Activated CD4-positive, alpha-beta T cell treated with anti-CD3 and anti-CD28 coated beads for 48 hours (primary cell): ENCODE measurements at places on chromosomes 13 and 19.
A peak's percentile ranks its signal among the peaks of the same experiment; 100 is the strongest.

DNA sequence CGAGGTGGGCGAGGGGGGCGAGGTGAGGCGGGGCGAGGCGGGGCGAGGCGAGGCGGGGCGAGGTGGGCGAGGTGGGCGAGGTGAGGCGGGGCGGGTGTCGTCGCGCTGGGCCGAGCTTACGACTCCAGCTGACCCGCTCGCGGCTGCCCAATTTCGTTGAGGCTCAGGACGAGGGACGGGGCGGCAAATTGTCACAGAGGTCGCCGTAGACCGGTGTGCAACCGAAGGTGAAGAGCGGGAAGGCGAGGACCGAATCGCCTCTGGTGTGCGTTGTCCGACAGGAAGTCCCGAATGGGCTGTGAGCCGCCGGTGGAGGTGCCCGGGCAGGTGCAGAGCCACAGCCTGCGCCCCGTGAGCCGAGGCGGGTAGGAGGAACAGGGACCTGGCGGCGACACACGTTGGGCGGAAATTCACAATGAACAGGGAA, at the start of gene LACC1:
Gene LACC1 (plus strand): TSS at position 150 of the 427 bp plus-strand sequence. CDS start 1,082 bp downstream, outside the sequence.
- DNase-seq, result peak; percentile 47

GRCh38 chr19:29873024-29873800, 61.4 kb downstream of the CCNE1 start:
- peak; percentile 77 for DNase-seq

GRCh38 chr13:106532111-106532929, 3.1 kb downstream of the EFNB2 start:
- DNase-seq, result no peak

DNA sequence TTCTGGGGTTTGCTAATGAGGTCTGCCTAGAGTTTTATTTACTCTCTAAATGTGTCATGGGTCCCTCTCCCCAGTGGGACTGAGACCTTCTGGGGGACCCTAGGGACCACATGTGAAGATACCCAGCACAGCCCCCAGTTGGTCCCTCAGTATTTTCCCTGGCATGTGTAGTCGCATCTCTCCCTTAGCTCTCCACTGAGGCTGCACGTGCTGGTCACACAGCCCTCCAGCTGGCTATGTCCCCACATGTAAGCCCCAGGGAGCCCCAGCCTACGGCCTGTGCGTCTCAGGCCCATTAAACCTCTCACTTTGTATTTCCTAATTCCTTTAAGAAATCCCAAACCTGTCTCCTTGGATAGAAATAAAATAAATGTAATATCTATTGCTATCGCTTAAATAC, 189.6 kb upstream of the TSHZ3 start:
- no peak for DNase-seq

DNA sequence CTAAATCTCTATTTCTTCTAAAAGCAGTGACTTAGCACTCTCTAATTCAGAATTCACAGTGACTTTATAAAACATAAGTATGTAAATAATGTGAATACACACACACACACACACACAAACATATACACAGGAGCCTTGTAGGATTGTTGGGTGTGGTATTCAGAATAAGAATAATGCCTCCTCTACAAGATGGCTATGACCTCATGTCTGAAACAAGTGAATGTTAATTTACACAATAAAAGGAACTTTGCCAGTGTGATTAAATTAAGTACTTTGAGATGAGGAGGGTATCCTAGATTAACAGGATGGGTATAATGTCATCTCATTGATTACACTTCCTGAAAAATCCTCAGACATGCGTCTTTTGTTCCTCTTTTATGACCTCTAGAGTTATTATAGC, 234.6 kb downstream of the SLITRK6 start:
- no peak for DNase-seq

DNA sequence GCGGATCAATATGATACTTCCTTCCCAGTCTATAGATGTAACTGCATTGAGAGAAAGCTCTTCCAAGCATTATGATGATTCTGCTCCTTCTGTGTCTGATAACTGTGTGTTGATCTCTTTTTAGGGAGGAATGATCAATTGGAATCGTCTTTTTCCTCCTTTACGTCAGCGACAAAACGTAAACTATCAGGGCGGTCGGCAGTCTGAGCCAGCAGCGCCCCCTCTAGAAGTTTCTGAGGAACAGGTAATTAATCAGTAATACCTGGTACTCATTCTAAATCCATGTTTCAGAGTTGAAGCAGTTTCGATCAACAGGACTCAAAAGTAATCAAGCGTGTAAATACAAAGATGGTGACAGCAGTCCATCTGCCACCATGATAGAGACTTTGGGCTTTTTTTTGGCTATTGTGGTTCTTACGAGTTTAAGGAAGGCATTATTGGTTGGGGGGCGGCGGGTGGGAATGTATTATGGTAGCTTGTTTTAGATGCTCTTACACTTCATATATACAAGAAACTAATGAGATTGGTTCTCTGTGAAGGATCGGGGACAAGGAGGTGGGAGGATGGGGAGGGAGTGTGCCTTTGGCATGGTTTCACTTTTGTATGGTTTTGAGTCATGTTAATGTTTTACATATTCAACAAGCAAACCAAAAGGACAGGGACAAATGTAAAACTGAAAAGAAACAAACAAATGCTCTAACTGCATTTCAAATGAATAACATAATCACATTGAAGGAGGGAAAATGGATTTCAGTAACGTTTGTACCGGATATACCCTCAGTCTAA, 60.7 kb upstream of the GPR183 start:
- no peak for DNase-seq

DNA sequence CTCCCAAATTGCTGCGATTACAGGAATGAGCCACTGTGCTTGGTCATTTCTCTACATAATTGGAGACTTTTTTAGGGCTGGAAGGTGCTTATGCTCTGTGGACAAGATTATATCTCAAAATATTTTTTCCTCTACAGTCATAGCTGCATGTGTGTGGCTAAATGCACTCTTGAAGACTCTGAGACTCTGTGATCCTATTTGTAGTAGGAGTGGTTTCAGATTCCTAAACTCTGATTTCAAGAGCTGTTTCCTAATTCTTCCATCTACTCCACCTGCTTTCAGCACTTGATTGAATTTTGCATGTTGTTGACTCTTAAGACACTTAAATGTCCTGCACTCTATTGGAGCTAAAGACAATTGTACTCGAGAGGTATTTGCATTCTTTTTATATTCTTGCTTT, 78.0 kb downstream of the KLF5 start:
- DNase-seq, result no peak

GRCh38 chr13:42148538-42148937, 100.1 kb downstream of the DGKH start:
- DNase-seq, result no peak

GRCh38 chr19:33819880-33820781, 23.5 kb downstream of the KCTD15 start:
- DNase-seq, result peak; percentile 76

- no peak for DNase-seq
Measured at GRCh38 chr13:84934911-84935310, 864.3 kb downstream of the SLITRK6 start.

DNA sequence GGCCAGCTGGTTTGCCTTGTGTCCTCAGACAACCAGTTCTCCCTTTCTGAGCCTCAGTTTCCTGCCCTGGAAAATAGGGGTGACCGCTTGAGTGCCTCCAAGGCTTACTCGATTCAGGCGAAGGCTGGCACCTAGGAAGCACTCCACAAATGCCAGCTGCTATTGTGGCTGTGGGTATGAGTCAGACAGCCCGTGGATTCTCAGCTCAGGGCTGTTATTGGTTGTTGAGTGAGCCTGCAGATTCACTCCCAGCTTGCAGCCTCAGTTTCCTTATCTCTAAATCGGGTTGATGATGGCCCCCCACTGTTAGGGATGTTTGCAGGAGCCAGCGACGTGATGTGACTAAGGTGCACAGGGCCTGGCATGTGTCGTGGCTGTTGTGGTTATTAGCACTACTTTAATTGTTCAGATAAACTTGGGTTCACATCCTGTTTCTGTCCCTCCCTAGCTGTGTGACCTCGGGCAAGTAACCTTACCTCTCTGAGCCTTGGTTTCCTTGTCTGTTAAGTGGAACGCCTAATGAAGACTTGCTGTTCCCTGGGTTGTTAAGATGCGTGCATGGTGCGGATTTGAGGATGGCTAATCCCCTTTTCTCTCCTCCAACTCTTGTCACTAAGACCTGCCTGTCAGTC, 2.4 kb downstream of the MARK4 start:
- peak; percentile 18 for DNase-seq

- no peak for DNase-seq
Measured at GRCh38 chr13:76921516-76921915, 26.8 kb upstream of the ACOD1 start.

GRCh38 chr13:110458594-110459365, 102.7 kb downstream of the RAB20 start:
- no peak for DNase-seq

DNA sequence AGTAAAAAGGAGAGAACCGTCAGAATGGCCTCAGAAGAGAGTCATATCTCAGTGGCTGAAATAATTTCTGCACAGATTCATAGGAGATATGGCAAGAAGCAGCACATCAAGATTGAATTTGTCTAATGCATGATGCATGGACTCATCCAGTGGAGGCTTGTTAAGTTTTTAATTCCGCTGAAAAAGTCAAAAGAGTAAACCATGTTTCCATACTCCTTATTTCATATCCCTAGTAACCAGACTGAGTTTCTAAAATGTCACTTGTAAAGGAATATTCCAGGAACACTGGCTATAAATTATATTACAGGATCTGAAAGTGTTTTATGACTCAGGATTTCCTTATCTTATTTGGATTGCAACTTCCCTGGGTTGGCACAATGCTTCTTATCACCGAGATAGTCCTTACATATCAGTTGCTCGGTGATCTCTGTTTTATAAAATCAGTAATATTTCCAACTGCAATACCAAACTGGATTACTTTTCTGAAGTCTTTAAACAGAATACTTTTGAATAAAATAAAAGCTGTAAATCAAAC, 180.2 kb upstream of the TSC22D1 start:
- no peak for DNase-seq

GRCh38 chr13:86831084-86831483, 840.1 kb upstream of the SLITRK5 start:
- no peak for DNase-seq

DNA sequence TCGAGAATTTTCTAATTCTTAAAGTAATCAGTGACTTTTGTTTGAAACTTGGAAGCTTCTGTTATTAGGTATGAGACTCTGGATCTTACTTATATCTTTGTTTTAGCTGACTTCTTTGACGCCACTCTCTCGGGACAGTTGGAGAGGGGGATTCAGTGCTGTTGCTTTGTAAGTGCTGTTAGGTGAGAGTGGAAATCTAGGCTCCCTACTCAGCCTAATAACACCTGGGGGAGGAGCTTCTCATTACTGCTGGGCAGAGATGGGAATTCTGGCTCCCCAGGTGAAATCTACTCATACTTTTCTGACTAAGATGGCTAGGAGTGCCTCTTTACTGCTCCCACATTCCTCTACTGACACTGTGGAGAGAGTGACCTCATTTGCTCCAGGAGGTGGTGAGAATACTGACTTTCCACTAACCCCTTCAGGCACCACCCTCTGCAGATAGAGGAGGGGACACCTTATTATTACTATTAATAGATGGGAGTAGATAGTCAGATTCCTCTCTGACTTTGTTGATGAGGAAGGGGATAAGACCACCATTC, 324.9 kb upstream of the SPRY2 start:
- no peak for DNase-seq

DNA sequence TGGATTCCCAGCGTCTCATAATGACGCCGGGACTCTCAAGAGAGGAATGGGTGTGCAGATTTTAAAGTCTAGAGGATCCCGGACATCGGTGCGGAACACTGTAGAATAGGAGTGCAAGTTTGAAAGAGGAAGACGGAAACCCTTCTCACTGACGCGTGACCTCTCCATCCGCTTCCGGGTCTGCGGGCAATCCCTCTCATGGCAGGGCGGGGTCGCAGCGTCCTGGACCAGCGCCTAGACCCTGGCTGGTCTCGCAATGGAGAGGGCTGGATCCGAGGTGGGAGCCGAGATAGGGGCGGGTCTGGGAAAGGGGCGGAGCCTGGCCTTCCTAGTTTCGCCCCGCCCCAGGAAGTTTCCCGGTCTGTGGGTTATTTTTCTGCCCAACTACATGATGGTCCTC, 4.6 kb upstream of the ZNF845 start:
- peak; percentile 20 for DNase-seq

- no peak for DNase-seq
Measured at GRCh38 chr13:41909506-41909905, 51.4 kb downstream of the VWA8 start.

DNA sequence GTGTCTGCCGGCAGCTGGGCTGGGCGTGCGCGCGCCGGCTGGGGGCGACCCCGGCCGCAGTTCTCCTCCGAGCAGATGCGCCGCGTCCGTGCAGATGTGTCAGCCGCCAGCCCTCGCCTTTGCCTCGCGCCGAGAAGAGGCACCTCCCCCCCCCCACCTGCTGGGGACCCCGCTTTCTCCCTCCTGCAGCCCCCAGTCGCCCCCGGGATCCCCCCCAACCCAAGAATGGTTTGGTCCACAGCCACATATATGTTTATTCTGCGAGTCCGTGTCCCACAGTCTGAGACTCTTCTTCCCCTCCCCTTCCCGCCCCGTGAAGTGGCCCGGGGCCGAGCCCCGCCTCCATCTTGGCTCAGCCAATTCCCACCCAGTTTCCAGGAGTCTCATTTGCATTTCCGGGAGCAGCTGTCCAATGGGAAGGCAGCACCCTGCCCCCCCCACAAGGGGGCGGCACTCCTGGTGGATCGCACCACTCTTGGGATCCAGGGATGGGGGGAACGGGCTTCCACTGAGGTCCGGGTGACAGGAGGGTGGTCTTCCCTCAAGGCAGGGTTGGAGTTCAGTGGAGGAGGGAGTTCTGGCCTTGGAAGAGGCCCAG, 8.6 kb downstream of the ISOC2 start:
- DNase-seq, result peak; percentile 71

- DNase-seq, result no peak
Measured at GRCh38 chr19:41447732-41448332, 4.9 kb downstream of the ERICH4 start.

DNA sequence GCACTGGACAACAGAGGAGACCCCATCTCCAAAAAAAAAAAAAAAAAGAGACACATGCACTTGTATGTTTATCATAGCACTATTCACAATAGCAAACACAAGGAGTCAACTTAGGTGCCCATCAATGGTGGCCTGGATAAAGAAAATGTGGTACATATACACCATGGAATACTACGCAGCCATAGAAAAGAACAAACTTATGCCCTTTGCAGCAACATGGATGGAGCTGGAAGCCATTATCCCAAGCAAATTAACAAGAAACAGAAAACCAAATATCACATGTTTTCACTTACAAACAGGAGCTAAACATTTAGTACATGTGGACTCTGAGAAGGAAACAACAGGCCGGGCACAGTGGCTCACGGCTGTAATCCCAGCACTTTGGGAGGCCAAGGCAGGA, 155.7 kb downstream of the ABCC4 start:
- DNase-seq, result no peak

DNA sequence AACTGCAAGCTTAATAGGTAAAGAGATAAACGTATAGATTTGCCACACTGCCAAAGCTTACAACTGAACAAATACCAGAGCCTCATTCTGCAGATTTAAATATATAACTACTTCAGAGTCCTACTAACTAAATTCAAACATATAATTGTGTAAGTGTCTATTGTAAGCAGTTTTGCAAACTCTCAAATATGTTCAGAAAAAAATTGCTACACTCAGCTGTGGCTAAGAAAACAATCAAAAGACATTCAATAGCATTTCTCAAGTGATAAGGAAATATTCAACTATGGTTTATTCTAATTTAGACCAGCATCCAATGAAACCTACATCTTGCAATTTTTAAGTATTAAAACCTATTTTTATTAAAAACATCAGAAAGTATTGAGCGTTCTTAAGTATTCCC, 202.4 kb downstream of the KCTD12 start:
- DNase-seq, result no peak
